ENCODE measurements at places on chromosomes 12 and 14.
A peak's percentile ranks its signal among the peaks of the same experiment; 100 is the strongest.

GRCh38 chr14:96126339-96126782 lies 78.3 kb upstream of the BDKRB2 start:
- peak; percentile 84 for DNase-seq

DNA sequence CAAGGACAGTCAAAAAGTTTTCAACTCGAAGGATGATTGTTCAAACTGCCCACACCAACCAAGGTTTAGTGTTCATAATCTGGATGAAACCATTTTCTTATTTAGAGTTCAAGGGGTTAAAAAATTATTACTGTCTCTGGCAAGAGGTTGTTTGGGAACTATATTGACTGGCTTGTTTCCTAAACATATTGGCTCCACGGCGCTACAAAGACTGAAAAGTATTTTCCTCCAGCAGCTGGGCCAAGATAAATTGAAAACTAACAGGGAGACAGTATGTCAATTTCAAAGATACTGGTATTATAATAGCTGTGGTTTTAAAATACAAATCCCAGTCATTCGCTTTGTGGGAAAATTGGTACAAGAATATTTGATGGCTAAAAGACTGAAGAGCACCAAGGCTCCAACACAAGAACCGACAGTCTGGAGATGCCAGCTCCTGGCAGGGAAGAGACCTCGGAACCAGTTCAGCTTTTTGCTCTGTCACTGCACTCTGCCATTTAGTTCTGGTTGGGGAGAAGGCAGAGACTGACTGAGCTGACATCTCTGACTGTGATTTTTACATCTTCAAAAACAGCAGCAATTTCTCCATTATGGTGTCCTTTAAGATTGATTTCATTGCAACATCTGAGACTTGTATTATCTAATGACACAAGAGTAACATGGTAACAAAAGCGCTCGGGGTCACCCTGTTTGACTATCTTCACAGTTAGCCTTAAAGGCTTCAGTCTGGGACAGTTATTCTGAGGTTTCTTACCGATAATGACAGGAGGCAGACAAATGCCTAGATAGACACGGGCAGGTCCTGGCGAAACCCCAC lies 62.0 kb downstream of the ST8SIA1 start:
- DNase-seq: no peak

DNA sequence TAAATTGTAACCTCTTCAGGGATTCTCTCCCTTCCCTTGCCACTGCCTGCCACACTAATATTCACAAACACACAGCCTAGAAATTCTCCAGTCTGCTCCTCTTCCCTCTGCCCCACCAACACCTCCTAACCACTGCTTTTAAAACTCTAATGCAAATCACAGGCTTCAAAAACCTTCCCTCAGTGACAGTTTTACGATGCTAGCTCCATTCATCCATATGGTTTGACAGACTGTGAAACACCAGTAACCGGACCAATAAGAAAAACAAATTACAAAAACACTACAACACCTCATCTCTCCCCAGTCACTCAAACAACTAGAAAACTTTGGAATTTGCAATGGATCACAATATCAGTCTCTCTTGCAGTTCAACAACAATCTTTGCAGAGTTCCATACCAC lies 5.7 kb downstream of the DPF3 start:
- DNase-seq: no peak

GRCh38 chr14:106318700-106319099 lies 792.3 kb downstream of the TMEM121 start:
- DNase-seq: peak; percentile 87

Measured in activated CD4-positive, alpha-beta T cell treated with anti-CD3 and anti-CD28 coated beads, Interleukin-2, amount 10 ng/mL, durations not matched to agents 24 days and 14 days (primary cell).